ENCODE measurements at places on chromosomes 3 and 15. TPM values are rescaled to one million over a fixed set of nuclear protein-coding genes. Genes with fewer than 3 reads are reported as not detected.

Gene NCBP2
- total RNA-seq: 52.9 TPM

Gene ARHGEF26
- 4.0 TPM for total RNA-seq

Gene IL5RA
- total RNA-seq: 0.07 TPM

Gene CDC25A
- total RNA-seq: 12.6 TPM

Gene GP5
- 0.83 TPM for total RNA-seq

Gene PPP2R3A
- total RNA-seq: 31.3 TPM

Gene PARP15
- total RNA-seq: not detected

Gene FILIP1L
- total RNA-seq: 0.45 TPM

Gene GOLGA8O
- total RNA-seq: 1.4 TPM

Gene TMC3
- 0.21 TPM for total RNA-seq

Gene PSMD2
- total RNA-seq: 314 TPM

Gene ATP8B4
- total RNA-seq: not detected

Gene PLAAT1
- 35.4 TPM for total RNA-seq

Gene SPINT1
- 9.5 TPM for total RNA-seq

Gene BLM
- 6.3 TPM for total RNA-seq

Gene FGF7
- 3.8 TPM for total RNA-seq

Gene HEG1
- total RNA-seq: 16.5 TPM

Gene BDH1
- 13.4 TPM for total RNA-seq

Gene HAPLN3
- 9.9 TPM for total RNA-seq

Gene SRGAP3
- total RNA-seq: 15.7 TPM

Gene CHRNA5
- 2.3 TPM for total RNA-seq

Gene LEKR1
- total RNA-seq: 0.42 TPM

Gene PPP1R14D
- total RNA-seq: not detected

Gene CD200R1
- 0.36 TPM for total RNA-seq

Gene CD200
- 6.9 TPM for total RNA-seq

Gene MAP6D1
- 7.8 TPM for total RNA-seq

Gene EIF4A2
- 911 TPM for total RNA-seq

Gene C2CD4B
- total RNA-seq: 0.15 TPM

Gene TMEM40
- 4.0 TPM for total RNA-seq

Gene UBE2Q2
- total RNA-seq: 36.7 TPM

Gene ASB14
- not detected for total RNA-seq

Gene ADGRG7
- total RNA-seq: 46.5 TPM

Gene SPTBN5
- total RNA-seq: 2.1 TPM

Gene KBTBD12
- 0.14 TPM for total RNA-seq

Gene IGF2BP2
- total RNA-seq: 119 TPM

Gene LARP6
- 45.7 TPM for total RNA-seq

Gene IMPG2
- total RNA-seq: 0.49 TPM

Gene KCTD6
- total RNA-seq: 15.7 TPM

Gene IL17RB
- 8.4 TPM for total RNA-seq

Gene ZDHHC23
- total RNA-seq: 9.1 TPM

Gene MST1R
- 2.2 TPM for total RNA-seq

Gene PRICKLE2
- 11.6 TPM for total RNA-seq

Gene SAXO2
- 9.3 TPM for total RNA-seq

Gene SPESP1
- not detected for total RNA-seq

Gene NR1I2
- 0.06 TPM for total RNA-seq

Gene CTDSPL
- total RNA-seq: 15.3 TPM

Gene P2RY1
- total RNA-seq: 4.6 TPM

Gene CACNA2D2
- 8.7 TPM for total RNA-seq

Gene LRRC34
- total RNA-seq: 4.4 TPM

Gene RAD51
- 6.2 TPM for total RNA-seq

Gene PRKAR2A
- total RNA-seq: 99.0 TPM

Gene STAC
- 16.6 TPM for total RNA-seq

Gene PLA1A
- total RNA-seq: 0.07 TPM

Gene FANCD2OS
- not detected for total RNA-seq
